Stimulated activated CD4-positive, alpha-beta T cell treated with anti-CD3 and anti-CD28 coated beads, TNF-alpha, amount 100 ng/mL, for 24 hours (primary cell): ENCODE measurements at places on chromosomes 6 and 20.
A peak's percentile ranks its signal among the peaks of the same experiment; 100 is the strongest.

GRCh38 chr20:39627765-39628164 lies 665.6 kb downstream of the DHX35 start:
- DNase-seq = no peak

GRCh38 chr6:114042267-114043016 lies 71.5 kb upstream of the HDAC2 start:
- DNase-seq = no peak

DNA sequence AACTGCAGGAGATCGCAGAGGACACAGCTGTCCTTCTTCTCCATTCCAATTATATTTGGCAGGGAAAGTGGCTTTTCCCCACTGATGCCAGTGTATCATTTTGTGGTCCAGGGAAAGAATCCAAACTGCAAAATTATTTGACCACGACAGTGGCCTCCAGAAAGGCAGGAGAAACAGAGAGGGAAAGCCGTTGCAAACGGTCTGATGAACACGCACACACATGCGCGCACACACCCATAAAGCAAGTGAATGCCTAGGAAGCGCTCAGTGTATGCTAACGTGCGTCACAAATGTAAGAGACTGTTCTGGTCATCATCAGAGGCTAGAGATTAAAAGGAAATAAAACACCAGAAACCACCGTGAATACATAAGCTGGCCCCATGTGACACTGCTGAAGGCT lies 54.0 kb downstream of the NPEPL1 start:
- no peak for DNase-seq

GRCh38 chr6:97885325-97885724 lies 602.3 kb upstream of the MMS22L start:
- DNase-seq = no peak

GRCh38 chr6:120056085-120056484 lies 706.5 kb upstream of the MAN1A1 start:
- DNase-seq = no peak

DNA sequence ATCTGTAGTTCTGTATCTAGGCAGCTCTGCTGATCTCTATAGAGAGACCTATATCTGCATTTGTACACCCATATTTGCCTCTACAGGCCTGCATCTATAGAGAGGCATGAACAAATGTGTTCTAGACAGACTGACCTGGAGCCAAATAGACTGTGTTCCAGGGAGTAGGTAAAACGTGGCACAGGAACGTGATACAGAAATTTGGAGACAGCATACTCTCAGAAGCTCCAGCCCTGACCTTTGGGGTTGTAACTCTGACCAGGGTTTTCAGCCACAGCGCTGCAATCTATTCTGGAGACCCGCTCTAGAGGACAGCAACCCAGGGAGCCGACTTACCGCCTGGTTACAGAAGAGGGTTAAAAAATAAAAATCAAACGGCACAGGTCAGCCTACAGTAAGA lies 983 bp downstream of the RBBP9 start:
- DNase-seq = no peak

DNA sequence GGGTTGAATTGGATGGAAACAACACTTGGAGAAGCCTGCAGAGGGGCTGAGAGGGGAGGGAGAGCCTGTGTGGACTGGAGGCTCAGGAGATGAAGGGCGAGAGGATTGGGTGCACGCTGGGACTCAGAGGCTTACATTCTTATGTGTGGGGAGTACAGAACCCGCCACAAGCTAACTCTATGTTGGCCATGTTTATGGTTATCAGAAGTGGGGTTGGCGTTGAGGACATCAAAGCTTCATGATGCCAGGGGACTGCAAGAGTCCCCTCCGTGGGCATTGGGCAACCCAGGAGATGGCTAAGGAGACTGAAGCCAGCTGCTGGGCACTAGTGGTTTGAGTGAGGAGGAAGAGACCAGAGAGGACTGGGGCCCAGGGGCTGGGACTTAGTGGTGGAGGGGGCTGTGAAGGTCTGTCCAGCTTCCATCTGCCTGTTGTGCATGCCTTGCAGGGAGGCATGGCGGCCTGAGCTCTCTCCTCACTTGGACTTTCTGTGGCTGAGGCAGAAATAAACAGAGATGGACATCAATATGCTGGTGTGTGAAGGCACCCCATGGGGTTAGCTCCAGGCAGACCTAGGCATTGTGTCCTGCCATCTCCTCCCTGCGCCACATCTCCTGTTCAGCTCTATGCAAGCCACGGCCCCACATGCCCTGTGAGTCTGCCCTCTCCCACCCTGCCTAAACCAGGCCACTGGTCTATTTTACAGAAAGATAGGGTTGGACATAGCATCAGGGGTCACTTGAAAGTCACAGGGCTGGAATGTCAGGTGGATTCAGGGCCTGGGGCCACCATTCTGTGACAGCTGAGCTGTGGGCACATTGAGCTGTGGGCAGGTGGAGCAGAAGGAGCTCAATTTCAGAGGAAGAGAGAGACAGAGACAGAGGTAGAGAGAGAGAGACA lies 61.6 kb downstream of the PHACTR3 start:
- no peak for DNase-seq

DNA sequence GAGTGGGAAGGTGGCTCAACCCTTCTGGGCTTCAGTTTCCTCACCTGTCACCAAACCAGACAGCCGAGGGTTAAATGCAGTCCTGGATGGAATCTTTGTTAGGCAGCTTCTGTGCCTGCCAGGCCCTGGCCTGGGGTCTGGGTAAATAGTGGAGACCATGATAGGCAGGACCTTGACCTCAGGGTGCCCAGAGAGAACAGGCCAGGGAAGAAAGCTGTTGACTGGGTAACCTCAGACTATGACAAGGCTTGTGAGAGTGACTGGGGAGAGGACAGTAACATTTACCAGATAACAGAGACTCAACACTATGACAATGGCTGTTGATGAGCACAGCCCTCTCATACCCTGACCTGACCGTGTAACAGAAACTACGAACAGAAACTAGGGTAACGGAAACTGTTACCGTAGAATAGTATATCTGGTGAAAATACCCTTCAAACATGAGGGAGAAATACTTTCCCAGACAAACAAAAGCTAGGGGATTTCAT lies 218.3 kb downstream of the PREX1 start:
- DNase-seq = no peak

DNA sequence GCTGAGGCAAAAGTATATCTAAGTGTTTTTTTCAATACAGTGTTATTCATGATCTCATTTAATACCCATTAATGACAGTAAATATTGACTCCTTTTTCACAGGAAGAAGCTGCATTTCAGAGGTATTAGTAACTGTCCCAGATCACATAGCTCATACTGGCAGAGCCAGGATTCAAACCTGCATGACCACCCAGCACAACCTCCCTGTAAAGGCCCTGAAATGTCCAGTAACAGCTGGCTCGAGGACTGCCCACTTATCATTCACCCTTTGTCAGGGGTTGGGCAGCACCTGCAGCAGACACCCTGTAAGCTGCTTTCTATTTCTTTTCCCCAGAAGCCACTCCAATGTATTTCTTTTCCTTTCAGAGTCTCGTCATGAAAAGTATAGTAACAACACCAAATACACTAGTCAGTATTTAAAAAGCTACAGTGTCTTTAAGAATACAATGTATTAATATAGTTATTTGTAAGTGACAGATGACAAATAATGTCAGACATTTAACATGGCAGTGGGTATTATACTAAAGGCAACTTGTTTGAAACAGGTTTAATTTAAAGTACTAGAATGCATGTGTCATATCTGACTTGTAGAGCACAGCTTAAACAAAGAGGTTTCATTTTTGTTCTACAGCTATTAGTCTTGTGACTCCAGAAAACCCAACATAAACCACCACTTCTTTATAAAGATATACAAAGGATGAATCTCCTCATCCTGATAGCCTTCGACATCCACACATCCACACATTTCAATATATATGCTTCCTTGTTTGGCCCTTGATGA lies 841.6 kb upstream of the GJE1 start:
- no peak for DNase-seq

- DNase-seq = no peak
Observed at GRCh38 chr6:56664029-56664428, 21.3 kb upstream of the DST start.

GRCh38 chr6:153172815-153173214 lies 41.7 kb upstream of the RGS17 start:
- no peak for DNase-seq

DNA sequence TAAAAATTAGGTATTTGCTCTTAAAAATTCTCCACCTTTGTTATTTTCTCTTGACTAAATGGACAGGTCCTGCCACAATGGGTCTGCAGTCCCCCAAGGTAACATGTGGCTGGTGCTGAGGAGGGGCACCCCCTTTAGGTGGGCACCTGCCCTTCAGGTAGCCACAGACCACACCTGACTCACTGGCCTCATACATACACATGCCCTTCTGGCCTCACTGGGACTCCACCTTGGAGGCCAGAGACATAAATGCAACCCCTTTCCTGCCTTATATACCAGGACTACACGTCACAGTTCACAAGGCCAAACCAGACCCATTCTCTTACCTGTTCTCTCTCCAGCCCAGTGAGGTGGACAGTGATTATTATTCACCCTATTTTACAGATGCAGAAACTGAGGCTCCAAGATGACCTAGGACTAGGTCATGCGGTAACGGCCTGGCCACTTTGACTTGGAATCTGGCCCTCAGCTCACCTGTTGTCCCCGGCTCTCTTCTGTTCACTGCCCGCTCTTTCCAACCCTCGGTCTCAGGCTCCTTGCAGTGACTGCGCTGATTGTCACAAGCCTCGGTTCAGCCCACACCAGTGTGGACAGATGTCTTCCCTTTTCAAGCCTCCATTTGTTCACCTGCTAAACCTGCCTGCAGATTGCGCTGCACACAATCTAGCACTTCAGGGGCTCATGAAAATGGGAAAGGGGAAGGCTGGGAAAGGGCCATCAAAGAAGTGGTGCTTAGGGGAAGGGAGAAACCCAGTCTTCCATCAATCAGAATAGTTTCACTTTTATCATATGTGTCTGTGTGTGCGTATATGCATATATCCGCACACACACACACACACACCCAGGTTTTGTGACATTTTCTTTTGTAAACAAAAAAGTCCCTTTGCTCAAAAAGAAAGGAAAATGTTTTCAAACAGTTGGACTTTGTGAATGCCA lies 121.7 kb downstream of the BCAS1 start:
- DNase-seq = no peak

- DNase-seq = no peak
Observed at GRCh38 chr6:23775127-23775526, 350.9 kb upstream of the NRSN1 start.

DNA sequence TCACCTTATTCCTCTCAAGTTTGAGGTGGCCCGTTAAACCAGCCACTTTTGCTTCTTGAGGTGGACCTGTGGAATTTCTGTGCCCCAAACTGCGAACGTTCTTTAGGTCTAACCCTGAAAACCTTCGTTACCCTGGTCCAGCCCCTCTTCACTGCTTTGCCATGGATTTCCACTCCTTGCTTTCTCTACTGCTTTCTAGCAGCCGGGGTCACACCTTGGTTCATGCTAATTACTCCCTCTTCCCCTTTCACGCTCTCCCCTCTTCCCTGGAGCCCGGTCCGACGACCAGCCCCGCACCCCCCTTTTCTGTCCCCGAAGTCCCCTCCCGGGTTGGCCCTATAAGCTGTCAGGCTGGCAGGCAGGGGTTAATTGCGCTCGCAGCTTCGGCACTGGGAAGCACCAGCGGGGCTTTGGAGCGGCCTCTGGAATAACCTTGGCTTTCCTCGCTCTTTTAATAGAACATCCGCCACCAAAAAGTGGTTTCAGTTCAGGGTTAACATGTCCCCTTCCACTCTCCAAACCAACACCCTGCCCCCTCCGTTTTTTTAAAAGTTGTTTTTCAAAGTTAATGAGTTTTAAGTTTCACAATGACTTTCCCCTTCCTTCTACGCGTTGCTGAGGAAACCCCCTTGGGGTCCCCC lies 1.4 kb upstream of the HIVEP1 start:
- peak; percentile 27 for DNase-seq
